ENCODE measurements at places on chromosomes 4 and X.

- no peak for DNase-seq
- no peaks in the 10 kb centered on the region for H3K36me3 ChIP-seq
- no peak overlapping the region for H3K4me3 ChIP-seq
- H3K27ac ChIP-seq, result no peak overlapping the region
These were observed 74.4 kb upstream of the DDX3X start for GRCh38 chrX:41259516-41259915.

GRCh38 chrX:78708262-78708661, 39.3 kb upstream of the LPAR4 start:
- H3K36me3 ChIP-seq, result no peaks in the 10 kb centered on the region
- H3K27me3 ChIP-seq, result no peaks in the 10 kb centered on the region
- no peak overlapping the region for H3K4me3 ChIP-seq
- no peaks in the 10 kb centered on the region for H3K4me1 ChIP-seq
- H3K27ac ChIP-seq, result no peak overlapping the region
- DNase-seq, result no peak

GRCh38 chrX:107675823-107676555, 47.7 kb downstream of the PRPS1 start:
- H3K4me3 ChIP-seq, result peak overlapping the region; percentile 67
- H3K36me3 ChIP-seq, result no peaks in the 10 kb centered on the region
- peak; percentile 47 for DNase-seq

DNA sequence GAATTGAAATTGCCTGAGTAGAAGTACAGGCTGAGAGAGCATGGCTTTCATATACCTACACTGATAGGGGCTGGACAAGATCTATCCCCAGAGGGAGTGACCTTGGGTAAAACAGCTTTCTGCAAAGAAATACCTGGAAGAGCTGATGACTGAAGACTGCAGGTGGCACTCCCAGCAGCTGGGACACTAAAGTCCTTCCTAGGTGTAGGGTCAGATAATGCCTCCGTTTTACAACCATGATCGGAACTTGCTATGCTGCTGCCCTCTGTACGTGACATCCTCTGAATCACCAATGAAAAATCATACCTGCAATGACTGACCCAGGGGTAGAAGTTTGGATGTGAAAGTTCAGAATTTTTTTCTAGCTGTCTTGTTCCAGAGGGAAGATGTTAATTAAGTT, 107.2 kb upstream of the WDR1 start:
- no peak overlapping the region for H3K27ac ChIP-seq
- no peaks in the 10 kb centered on the region for H3K36me3 ChIP-seq
- no peaks in the 10 kb centered on the region for H3K27me3 ChIP-seq
- DNase-seq, result no peak
- H3K4me3 ChIP-seq, result no peak overlapping the region

DNA sequence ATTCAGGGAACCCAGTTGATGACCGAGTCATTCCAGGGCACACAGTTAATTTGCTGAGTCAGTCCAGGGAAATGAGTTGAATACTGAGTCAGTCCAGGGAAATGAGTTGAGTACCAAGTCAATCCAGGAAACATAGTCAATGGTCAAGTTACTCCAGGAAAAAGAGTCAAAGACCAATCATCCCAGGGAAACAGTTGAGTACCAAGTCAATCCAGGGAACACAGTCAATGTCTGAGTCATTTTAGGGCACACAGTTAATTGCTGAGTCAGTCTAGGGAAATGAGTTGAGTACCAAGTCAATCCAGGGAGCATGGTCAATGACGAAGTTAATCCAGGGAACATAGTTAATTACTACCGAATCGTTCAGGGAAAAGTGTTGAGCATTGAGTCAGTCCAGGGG, 754.4 kb downstream of the NLGN4X start:
- H3K27me3 ChIP-seq, result no peaks in the 10 kb centered on the region
- no peak overlapping the region for H3K27ac ChIP-seq
- no peaks in the 10 kb centered on the region for H3K36me3 ChIP-seq
- no peaks in the 10 kb centered on the region for H3K4me1 ChIP-seq
- no peak for DNase-seq

DNA sequence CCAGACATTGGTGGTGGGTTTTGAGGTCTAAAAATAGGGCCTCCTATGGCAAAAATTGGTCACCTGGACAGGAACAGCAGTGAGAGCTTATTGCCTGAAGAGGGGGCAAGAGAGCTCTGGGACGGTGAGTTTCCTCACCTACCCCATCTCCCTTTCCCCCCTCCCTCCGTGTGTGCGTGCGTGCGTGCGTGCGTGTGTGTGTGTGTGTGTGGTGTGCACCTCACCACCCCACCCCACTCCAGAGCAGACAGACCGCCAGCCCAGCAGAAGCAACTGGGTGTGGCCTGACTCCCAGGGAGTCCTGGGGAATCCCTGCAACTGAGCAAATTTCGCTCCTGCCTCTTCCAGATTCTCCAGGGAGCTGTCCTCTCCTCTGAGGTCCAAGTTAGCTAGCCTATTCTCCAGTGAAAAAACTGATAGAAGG, 44.7 kb downstream of the PRPS1 start:
- H3K27ac ChIP-seq, result peak overlapping the region; percentile 96
- peak; percentile 67 for DNase-seq
- H3K27me3 ChIP-seq, result no peaks in the 10 kb centered on the region
- H3K4me3 ChIP-seq, result no peak overlapping the region
- no peaks in the 10 kb centered on the region for H3K4me1 ChIP-seq
